Transverse colon (tissue), 4 donors: ENCODE measurements at places on chromosomes 13 and 19. TPM values are rescaled to one million over a fixed set of nuclear protein-coding genes. Genes with fewer than 3 reads are reported as not detected.

Gene CNFN
- total RNA-seq = not detected

Gene BCL3
- total RNA-seq = 181 TPM

Gene C19orf33
- 193 TPM for total RNA-seq

Gene ZNF600
- total RNA-seq = 5.2 TPM

Gene RTBDN
- not detected for total RNA-seq

Gene ZNF835
- 2.2 TPM for total RNA-seq
